ENCODE measurements at places on chromosomes 4 and X.
A peak's percentile ranks its signal among the peaks of the same experiment; 100 is the strongest.

- no peak for DNase-seq
Observed at GRCh38 chrX:151239751-151240150, 63.4 kb downstream of the GPR50 start.

GRCh38 chrX:19272452-19272851 lies 71.3 kb upstream of the PDHA1 start:
- DNase-seq: no peak

GRCh38 chr4:148341980-148342800 lies 100.0 kb downstream of the NR3C2 start:
- DNase-seq: peak; percentile 44

DNA sequence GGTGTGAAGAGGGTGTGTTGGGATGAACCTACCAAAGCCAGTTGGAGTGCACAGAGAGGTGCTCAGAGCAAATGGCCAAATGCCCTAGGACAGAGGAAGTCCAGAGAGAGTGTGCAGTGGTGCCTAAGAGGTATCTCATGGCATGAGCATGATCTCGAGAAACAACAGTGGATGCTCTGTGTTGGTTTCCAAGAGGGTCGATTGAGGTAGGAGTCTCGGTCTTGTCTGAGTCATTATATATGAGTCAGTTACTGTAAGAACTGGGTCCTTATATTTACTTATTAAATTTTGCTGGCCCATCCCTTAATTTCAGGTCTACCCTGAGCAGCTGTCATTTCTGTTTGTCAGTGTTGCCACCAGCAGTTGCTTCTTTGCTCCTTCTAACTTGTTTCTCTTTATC lies 86.6 kb upstream of the TMEM150C start:
- no peak for DNase-seq

- DNase-seq: no peak
Observed at GRCh38 chrX:128021566-128021965, 30.6 kb downstream of the ACTRT1 start.

DNA sequence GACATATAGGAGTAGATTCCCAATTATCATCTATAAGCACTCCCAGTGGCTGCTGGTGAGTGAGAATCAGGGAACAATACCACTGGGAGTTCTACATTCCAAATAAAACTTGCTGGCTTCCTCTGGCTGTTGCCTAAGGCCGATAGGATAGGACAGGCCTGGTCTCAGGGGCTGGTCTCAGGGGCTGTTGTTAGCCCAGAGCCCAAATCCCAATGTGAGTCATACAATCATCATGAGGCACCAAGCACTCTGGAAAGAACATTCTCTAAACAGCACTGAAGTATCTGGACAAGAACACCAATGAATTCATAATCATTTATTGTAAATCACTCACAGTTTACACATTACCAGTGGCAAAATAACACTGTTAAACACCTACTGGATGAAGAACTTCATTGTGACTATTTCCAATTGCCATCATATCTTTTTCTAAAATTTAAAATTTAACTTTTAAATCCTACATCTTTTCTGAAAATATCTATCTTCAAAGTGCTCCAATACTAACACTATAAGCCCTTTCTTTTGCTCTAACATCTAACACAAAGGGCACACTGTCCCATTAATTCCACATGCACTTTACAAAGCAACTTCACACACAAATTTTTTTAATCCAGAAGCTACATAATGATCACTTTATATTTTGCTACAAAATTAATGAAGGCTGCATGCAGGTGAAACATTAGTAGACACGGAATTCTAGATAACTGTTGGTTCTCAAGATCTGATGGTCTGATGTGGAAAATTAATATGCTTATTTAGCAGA lies 67.6 kb upstream of the TMEM150C start:
- no peak for DNase-seq

GRCh38 chrX:18885328-18886004 lies 98.4 kb downstream of the PHKA2 start:
- DNase-seq: peak; percentile 15

- DNase-seq: no peak
Observed at GRCh38 chr4:76665153-76665552, 230.1 kb downstream of the SHROOM3 start.

- no peak for DNase-seq
Observed at GRCh38 chr4:113699772-113700171, 61.8 kb downstream of the CAMK2D start.

- DNase-seq: peak; percentile 8
Observed at GRCh38 chrX:106957856-106958255, 37.7 kb downstream of the CLDN2 start.

- DNase-seq: peak; percentile 39
Observed at GRCh38 chrX:136710325-136710951, 62.5 kb downstream of the CD40LG start.

DNA sequence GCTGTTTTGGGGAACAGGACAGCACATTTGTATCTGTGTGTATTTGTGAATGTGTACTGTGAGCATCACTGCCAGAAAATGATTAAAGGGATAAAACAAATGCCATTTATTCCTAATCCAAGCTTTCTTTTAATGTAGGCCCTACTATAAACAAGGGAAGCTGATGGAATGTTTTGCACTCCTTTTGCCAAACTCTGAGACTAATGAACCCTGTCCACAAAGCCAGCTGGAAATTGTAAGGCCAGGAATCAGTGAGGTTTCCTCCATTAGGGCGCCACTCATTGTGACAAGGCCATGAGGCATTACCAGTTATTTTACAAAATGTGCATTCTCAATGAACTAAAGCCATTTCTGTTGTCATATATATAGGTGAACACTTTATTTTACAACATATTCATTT lies 163.0 kb upstream of the NAP1L5 start:
- DNase-seq: no peak

GRCh38 chrX:54248309-54248708 lies 65.3 kb upstream of the FAM120C start:
- DNase-seq: peak; percentile 26

- DNase-seq: no peak
Observed at GRCh38 chrX:12930150-12930549, 23.7 kb downstream of the TLR8 start.

GRCh38 chr4:118826723-118827444 lies 9.0 kb downstream of the SEC24D start:
- DNase-seq: no peak

- no peak for DNase-seq
Observed at GRCh38 chr4:76540486-76540885, 105.5 kb downstream of the SHROOM3 start.

DNA sequence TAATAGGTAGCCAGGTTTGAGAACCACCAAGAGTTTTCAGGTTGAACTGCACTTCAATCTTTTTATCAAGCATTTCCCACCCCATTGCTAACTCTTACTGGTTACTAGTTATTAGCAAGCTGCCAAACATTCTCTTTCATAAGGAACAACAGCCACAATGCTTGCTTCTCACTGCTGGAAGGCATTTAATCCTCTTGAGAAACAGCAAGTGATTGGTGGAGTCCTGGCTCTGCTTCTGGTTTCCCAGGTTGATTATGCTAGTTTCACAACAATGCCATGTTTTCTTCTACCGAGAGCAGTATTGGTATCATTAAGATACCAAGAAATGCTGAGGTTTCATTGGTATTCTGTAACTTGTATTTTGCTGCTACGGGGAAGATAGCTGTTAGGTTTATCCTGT lies 32.2 kb upstream of the TXLNG start:
- no peak for DNase-seq

GRCh38 chr4:55933611-55934010 lies 15.1 kb upstream of the CEP135 start:
- DNase-seq: no peak

- peak; percentile 28 for DNase-seq
Observed at GRCh38 chr4:99013402-99013843, 17.9 kb downstream of the METAP1 start.

- DNase-seq: peak; percentile 84
Observed at GRCh38 chr4:41369680-41370079, 113.0 kb downstream of the UCHL1 start.

DNA sequence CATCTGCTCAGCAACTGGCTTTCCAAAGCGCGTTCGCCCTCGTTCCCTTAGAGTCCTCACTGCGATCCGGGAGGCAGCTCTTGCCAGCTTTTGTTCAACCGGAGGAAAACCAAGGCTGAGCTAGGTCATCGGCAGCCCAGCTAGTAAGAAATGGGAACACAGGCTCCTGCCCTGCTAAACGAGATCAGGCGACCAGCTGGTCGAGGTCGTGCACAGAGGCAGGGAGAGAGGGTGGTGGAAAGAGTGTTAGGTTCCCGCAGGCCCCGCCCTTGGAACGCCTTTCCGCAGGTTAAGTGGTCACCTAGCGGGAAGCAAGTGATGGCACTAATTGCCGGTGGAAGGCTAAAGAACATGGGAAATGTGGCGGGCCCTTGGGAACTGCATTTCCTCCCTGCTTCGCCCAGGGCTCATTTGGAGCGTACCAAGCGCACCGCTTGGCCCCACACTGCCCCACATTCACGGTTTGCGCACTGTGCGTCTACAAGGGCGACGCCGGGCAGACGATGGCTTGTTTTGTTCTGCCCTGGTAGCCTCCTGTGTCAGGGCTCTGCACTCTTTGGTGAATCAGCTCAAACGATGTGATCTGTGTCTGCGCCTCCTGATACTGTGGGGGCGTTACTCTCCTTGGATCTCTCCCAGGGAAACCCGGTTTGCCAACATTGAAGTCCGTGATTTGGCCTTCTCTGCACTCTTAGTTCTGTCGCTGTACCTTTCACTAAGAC lies 7.2 kb upstream of the PRDM8 start:
- DNase-seq: no peak

DNA sequence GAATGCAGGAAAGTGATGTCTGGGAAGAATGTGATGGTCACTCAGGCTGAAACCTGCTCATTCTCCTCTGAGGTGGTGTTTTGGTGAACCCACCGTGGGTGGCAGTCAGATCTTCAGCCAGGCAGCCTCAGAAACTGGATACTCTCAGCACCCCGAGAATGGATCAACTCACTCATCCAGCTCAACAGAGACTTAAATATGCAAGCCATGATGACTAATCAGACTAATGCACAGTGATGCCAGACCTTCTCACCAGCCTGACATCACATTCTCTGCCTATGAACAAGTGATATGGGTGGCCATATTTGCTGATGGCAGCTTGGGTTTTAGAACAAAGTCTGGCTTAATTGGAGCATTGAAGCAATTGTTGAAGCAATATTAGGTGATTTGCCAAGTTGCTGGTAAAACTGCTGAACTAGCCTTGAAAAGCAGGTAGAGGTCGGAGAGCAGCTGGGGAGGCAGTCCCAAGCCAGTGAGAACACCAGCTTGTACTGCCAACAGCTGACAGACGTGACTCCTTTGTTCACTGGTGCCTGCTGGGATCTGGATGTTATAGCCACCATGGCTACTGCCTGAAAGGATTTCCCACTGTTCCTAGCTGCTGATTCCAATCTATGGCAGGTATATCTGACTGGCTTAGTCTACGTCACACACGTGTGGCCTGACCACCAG lies 608.1 kb downstream of the MID1IP1 start:
- no peak for DNase-seq

- DNase-seq: no peak
Observed at GRCh38 chr4:158657291-158657690, 14.4 kb downstream of the C4orf46 start.

DNA sequence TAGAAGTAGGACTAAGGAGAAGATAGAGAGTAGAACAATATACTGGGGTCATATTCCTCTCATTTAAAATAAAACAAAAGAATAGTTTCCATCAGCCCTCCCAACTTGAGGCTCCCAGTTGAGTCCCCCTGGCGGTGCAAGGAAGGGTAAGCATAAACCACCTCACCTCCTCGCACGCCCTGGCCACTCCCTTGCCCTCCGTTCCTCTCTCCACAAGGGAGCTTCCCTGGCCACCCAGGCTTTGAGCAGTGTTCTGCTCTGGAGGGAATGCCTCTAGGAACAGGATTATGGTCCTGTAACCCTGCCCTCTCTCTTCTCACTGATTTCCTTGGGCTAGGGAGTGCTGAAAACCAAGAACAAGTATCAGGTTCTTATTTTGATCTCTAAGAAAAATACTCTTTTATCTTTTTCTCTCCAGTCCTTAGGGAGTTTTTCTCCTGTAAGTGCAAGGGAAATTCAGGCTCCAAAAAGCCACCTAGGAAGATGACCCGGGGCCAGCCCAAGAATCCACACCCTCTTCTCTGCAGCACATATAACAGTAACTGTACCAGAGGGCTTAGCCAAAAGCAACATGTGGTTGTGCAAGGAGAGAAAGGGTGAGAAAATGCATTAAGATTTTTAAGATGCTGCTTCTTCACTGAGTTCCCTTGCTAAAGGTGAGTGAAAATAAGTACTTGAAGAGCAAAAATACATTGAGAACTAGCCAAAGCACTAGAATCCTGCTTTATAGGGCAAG lies 69.9 kb downstream of the USP38 start:
- no peak for DNase-seq

- no peak for DNase-seq
Observed at GRCh38 chrX:15301924-15302323, 13.5 kb downstream of the ASB11 start.

GRCh38 chr4:44493924-44494323 lies 45.3 kb upstream of the KCTD8 start:
- DNase-seq: peak; percentile 39

- no peak for DNase-seq
Observed at GRCh38 chrX:45709381-45709780, 508.7 kb upstream of the DIPK2B start.

DNA sequence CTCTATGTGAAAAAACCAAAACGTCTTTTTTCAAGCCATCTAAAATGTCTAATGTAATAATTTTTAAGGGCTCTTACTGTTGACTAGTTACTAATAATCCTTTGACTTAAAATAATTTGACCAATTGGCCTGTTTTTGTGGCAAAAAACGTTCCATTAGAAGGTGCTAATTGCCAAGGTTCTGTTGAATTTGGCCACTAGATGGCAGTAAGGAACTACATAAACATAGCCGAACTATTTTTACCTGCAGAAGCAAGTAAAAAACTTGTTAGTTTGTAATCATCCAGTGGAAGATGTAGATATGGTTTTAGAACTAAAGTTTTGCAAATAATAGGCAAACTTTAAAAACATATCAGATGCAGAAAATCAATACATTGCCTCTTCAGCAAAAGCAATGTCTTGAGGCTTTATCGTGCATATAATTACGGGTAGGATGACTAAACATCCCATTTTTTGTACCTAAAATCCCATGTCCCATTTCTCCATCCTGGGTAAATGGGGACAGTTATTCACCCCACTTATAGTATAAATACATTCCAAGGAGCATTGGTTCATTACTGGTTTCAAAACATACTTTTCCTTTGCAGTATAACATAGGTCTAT lies 57.6 kb downstream of the PROM1 start:
- peak; percentile 80 for DNase-seq

Measured in lung microvascular endothelial cell (primary cell).